ENCODE measurements at places on chromosomes 6 and 20. TPM values are rescaled to one million over a fixed set of nuclear protein-coding genes. Genes with fewer than 3 reads are reported as not detected.

DNA sequence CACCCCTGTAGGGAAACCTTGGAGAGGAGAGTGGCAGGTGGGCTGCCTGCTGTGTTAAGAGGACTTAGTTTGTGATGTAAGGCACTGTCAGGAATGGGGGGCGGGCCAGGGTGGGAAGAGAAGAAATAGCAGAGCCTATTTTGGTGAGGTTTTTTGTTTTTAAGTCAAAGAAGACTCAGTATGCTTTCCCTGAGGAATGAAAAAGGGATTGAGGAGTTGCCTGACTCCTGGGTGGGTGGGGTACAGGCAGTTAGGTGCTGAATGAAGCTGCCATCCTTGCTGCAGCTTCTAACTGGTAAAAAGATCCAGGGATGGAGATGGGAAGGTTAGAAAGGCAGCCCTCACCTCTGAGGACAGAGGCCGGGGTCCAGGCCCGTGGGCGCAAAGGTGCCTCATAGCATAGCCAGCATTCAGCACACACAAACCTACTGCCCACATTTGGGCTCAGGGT lies 37.9 kb downstream of the PLCG1 start:
- DNase-seq, result no peak

DNA sequence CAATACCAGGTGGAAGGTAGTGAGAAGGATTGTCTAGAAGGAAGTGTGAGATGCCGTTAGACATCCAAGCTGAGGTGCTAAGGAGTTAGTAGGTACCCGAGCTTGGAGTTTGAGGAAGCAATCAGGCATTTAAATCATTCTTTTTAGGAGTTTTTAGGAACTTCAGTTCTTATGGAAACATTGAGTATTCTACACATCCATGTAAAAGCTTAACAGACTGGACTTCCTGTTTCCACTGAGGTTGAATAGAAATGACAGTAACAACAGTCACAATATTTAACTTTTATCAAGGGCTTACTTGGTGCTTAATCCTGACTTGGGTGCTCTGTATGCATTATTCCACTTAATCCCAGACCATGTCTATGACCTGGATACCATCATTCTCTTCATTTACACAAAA lies 136.4 kb downstream of the UST start:
- no peak for DNase-seq

DNA sequence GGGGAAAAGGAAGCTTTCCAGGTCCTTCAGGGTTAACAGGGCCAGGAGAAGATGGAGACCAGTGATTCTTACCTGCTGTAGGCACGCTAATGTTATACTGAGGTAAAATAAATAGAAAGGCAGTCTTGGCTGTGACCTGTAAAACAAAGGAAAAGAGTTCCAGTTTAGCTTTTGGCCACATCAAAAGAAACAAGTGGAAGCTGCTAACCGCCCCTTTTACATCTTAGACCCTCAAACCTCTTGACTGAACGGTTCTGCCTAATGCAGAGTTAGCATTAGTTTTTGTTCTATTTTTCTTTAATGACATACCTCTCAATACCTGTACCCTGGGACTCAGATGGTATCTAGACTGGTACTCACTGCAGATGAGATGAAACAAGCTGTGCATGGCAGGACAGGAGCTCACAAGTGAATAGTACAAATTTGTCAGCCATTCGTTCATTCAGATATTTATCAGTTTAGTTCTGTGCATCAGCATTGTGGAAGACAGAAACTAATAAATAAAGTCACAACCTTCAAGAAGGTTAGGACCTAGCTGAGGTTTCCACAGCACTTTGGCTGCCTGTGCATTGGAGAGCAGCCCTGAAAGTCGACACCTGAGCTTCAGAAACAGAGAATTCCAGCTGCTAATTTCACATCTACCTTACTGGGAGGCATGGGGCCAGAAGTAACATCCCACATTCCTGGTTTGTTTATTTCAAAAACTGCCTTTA lies 41.0 kb downstream of the TRAM2 start:
- DNase-seq, result no peak

DNA sequence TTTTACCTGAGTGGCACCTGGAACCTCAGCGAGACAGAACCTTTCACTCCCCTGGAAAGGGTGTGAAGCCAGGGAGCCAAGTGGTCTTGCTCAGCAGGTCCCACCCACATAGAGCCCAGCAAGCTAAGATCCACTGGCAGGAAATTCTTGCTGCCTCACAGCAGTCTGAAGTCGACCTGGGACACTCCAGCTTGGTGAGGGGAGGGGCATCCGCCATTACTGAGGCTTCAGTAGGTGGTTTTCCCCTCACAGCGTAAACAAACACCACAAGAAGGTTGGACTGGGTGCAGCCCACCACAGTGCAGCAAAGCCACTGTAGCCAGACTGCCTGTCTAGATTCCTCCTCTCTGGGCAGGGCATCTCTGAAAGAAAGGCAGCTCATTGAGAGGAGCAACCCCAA lies 134.7 kb upstream of the RSPO3 start:
- DNase-seq, result no peak

GRCh38 chr20:59937150-59937549 lies 3.0 kb downstream of the PPP1R3D start:
- no peak for DNase-seq

DNA sequence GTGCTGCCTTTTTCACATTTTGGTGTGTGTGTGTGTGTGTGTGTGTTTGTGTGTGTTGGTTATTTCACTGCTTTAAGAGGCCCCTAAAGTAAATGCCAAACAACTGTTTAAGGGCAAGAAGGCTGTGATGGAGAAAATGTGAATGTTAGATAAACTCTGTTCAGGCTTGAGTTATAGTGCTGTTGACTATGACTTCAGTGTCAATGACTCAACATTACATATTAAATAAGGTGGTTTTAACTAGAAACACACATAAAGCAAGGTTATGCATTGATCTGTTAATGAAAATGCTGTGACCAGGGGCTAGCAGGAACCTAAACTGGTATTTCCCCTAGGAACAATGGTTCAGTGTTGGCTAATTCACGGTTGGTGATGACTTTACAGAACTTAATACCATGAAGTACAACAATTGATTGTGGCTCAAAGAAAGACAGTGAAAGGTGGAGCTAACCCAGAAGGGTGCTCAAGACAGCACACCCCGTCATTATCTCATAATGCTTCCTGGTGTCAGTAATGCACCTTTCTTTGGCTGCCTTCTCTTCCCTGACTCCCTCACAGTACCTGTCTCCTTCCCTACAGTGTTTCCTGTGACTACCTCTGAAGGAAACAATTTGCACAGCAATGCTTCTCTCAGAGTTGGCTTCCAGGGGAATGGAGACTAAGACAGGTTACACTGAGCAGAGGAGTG lies 116.1 kb downstream of the RIN2 start:
- no peak for DNase-seq

DNA sequence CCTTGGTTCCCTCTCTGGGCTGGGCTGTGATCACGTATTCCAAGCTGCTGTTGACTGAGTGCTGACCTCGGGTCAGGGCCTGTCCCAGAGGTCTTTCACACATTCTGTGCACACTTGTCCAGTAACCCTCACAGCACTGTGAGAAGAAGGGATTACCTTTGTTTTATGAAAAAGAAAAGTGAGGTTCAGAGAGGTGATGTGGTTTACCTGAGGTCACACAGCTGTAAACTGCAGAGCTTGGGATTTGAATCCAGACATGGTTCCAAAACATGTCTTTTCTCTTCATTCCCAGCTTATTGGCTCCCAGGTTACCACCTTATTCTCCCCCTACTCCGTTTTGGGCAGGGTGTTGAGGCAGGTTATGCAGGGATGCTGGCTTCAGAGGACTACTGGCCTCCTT lies 28.4 kb upstream of the CDH22 start:
- DNase-seq, result no peak

DNA sequence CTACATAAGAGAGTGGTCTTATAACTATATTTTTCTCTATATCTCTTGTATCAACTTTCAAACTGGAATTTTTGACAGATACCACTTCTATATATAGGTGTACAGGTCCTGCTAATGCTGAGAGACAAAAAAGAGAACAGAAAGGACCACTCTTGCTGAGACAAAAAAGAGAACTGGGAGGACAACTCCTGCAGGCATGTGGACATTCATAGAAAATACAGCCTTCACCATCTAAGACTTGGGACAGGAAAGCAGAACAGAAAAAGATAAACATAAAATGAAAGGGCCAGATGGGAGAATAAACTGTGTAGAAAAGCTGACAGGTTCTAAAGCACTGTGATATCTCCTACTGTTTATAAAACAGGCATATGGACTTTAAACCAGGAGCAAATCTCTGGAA lies 541.0 kb upstream of the ADGRB3 start:
- no peak for DNase-seq

DNA sequence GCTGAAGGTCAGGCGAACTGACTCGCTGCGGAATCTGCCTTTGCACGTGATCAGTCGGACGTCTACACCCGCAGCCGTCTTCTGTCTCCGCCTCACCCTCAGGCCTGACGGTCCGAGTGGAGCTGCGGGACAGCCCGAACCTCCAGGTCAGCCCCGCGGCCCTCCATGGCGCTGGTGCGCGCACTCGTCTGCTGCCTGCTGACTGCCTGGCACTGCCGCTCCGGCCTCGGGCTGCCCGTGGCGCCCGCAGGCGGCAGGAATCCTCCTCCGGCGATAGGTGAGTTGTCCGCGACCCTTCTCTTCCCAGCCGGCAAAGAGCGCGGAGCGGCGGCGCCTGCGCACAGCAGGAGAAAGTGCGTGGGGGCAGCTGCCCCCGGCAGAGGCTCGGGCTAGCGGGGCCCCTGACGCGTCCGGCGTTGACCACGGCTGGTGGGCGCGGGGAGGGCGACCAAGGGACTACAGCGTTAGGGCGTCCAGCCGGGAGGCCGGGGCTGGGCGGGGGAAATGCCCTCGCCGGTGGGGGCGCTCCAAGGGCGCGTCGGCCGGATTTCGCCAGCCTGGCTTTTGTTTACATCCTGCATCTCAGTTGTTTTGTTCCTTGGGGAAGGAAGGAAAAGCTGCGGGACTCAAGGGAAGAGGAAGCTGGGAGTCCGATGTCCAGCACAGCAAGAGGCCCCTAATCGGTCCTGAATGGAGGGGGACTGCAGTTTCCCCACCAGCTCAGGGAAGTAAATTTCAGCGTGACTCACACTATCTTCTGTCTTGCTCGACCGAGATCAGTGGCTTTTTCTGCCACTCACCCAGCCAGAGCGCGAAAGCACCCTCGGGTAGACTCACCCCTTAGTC lies at the start of gene SMPDL3A:
Gene SMPDL3A (plus strand): TSS at position 77 of the 846 bp plus-strand sequence. CDS start 89 bp downstream, at position 166.
- peak; percentile 73 for DNase-seq

DNA sequence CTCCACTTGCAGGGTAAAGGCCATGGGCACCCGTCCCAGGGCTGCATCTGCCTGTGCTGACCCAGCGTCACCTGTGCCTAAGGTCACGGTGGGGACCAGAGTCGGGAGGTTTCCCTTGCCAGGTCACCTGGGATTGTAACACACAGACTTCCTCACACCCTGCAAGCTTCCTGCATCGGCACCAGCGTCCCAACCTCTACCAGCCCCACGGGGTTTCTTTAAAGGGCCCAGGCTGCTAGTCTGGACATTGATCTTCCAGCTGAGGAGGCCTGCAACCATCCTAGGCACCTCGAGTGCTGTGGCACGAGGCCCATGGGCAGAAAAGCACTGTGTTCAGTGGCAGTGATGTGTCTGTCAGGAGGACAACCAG lies 12.6 kb downstream of the ACSS1 start:
- DNase-seq, result no peak

Gene UBD
- 1.2 TPM for polyA plus RNA-seq

Gene NINL
- polyA plus RNA-seq, result 23.4 TPM

Gene OR2J1
- not detected for polyA plus RNA-seq

Gene SYNGAP1
- 9.2 TPM for polyA plus RNA-seq

Gene ULBP2
- polyA plus RNA-seq, result 4.5 TPM

Gene PLCB1
- 1.0 TPM for polyA plus RNA-seq

Gene PPIL6
- 2.0 TPM for polyA plus RNA-seq

Gene GNAS-AS1
- polyA plus RNA-seq, result not detected

Gene SLC26A8
- not detected for polyA plus RNA-seq
